ENCODE measurements at places on chromosomes 13 and 19.
A peak's percentile ranks its signal among the peaks of the same experiment; 100 is the strongest.

- DNase-seq: no peak
Measured at GRCh38 chr19:4061683-4062418, 4.8 kb downstream of the ZBTB7A start.

GRCh38 chr19:8500158-8500557 is 2.3 kb downstream of the PRAM1 start:
- no peak for DNase-seq

DNA sequence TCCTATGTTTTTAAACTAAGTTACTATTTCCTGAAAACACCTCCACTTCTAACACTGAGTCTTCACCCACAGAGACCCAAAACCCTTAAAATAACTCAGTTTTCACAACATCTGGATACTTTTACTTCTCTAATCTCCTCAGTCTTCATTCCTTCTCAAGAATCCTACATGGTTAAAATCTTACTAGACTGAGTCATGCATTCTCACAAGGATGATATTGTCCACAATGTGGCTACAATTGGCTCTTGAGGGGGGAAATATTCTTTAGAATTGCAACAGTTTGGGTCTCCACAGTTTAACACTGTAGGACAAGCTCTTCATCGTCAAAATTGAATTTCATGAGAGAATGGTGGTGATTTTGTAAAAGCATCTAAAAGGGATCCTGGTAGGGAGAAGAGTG is 397.1 kb downstream of the SLITRK5 start:
- DNase-seq: no peak

GRCh38 chr13:113417008-113417751 is 36.1 kb downstream of the ADPRHL1 start:
- DNase-seq: no peak

DNA sequence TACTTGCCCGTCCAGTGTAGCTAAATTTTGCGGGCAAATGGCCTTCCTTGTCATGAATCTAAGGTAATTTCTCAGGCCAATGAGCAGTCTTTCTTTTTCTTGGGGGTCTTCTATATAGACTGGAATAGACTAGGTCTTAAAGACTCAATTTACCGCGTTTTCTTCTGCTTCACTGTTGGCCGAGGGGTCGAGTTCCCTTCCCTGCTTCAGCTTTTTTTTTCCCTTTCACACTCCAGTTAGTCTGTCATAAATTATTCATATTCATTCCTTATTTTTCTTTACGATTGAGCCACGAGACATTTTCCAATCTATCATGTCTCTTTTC is 276 bp downstream of the ALG11 start:
- no peak for DNase-seq

GRCh38 chr13:74687442-74688182 is 553.4 kb upstream of the KLF12 start:
- DNase-seq: no peak

- DNase-seq: no peak
Measured at GRCh38 chr13:24202215-24202614, 41.7 kb downstream of the SPATA13 start.

DNA sequence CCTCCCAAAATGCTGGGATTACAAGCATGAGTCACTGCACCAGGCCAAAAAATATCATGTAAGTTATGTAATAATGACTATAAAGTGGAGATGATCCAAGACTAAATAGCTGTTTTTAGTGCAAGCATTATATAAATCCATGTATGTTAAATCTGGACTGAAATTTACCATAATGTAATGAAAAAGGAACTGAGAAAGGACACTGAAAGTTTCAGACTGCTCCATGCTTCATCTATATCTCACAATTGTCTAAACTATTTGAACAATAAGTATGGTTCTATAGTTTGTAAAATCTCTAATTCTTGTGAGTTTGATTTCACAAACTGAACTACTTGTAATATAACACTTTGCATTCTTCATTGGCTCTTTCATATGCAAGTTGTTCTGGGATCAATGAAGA is 2299.5 kb downstream of the PCDH9 start:
- no peak for DNase-seq

DNA sequence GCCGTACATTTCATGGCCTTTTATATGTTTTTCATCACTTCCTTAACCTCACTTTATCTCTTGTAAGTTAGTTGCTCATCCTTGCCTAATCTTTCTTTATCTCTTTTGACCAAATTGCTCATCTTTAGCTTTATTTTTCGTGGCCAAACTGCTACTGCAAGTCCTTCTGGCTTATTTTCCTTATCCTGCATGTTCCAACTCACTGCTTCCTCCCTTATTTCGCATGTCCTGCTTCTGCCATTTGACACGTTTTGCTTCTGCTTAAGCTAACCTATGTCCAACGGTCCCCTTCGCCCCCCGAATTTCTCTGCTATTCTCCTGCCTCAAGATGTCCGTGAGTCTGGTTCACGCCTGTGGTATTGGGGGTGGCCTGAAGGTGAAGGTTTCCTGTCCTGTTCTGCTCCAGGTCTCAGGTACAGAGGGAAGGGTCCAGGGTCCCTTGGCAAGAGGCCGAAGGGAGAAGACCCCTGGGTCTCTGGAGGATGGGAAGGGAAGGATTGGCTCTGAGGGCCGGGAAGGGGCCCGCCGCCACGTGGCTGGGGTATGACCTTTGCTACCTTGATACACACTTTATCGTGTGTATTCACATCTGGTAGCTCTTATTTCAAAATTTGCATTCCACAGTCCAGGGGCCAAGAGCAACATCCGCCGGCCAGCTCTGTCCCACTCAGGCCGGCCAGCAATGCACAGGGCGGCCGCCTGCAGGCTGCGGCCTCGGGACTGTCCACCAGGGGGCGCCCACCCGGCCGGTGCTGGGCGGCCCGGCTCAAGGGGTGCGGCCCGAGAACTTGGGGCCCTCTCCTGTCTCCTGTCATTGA is 2.9 kb upstream of the C19orf85 start:
- DNase-seq: peak; percentile 72

- DNase-seq: no peak
Measured at GRCh38 chr13:30074431-30074830, 224.0 kb upstream of the UBL3 start.

DNA sequence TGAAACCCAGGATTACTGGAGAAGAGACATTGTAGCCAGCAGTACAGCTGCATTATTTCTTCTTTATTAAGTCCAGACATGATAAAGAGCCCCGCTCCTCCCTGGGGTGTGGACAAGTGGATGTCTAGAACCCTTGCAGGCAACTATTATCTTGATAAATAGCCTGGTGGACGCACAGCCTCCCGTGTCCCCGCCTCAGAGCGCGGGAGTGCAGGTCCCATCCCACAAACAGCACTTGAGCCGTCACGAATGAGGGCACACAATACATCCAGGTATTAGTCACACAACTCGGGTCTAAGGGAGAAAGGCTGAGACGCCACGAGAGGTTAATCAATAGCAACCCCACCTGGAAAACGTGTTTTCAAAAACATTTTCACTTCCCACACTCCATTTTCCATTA is 213.2 kb upstream of the SOX1 start:
- no peak for DNase-seq

DNA sequence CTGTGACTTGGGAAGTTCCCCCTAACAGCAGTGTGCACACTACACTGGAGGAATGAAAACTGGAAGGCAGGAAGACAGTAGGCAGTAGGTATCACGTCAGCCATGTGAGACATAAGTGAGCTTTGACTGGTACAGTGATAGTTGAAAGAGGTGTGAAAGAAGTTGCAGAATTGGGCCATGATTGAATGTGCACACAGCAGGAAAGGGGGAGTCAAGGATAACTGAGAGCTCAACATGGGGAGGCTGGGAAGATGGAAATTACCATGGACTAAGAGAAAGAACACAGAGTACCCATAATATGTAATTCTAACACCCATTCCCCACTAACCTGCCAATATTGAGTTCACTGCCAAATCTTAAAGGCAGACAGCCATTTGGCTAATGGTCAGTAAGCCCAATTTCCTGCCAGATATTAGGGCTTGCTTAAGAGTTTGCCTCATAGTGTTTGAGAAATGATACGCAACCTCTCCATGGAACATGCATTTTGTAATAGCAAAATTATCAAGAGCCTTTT is 321.7 kb downstream of the DCT start:
- no peak for DNase-seq

DNA sequence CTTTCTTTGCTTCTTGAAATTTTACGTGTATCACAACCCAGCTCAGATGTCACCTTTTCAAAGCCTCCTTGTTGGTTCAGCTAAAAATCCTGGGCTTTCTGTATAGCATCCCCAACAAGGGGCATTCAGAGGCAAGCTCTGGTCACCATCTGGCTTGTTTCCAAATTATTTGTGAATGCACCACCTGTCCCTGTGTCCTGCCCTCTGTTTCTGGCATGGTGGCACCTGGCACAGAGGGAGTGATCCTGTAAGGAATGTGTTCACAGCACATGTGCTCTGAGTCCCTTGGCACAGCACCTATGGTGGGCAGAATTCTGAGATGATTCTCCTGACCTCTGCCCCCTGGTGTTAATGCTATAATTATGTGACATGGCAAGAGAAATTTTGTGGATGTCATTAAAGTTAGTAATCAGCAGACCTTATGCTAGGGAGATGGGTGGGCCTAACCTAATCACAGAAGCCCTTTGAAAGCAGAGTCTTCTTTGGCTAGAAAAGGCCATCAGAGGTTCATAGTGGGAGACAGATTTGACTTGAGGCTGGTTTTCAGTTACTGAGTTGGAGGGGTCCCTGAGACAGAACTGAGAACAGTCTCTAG is 76.3 kb downstream of the ZNF429 start:
- no peak for DNase-seq

- no peak for DNase-seq
Measured at GRCh38 chr19:15062036-15062435, 12.8 kb downstream of the CASP14 start.

- no peak for DNase-seq
Measured at GRCh38 chr13:26601669-26602068, 44.2 kb downstream of the WASF3 start.

GRCh38 chr19:35061583-35062373 is 20.3 kb downstream of the HPN start:
- DNase-seq: no peak

DNA sequence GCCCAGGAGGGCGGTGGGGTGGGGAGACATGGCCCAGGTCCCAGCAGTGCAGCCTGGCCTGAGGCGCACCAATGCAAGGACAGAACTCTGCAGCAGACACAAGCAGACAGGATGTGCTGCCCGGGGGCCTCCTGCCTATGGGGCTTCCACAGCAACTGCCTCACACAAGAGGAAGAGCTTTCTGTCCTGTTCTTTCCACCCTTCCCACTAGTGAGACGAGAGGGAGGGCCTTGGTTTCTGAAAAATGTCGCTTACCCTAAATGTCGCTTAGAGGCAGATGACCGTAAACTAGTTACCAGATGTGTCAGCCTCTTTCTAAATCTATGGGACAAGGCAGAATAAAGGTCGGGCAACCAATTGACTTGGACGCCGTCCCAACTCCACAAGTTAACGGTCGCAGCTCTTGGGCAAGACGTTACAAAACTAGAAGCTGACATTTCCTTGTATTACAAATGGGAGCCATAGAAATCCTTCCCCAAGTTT is at the start of gene LAIR1:
Gene LAIR1, minus strand, starts transcription at position 157 of the 483 bp plus-strand sequence. Its CDS starts 127 bp downstream, at position 30.
- peak; percentile 63 for DNase-seq

DNA sequence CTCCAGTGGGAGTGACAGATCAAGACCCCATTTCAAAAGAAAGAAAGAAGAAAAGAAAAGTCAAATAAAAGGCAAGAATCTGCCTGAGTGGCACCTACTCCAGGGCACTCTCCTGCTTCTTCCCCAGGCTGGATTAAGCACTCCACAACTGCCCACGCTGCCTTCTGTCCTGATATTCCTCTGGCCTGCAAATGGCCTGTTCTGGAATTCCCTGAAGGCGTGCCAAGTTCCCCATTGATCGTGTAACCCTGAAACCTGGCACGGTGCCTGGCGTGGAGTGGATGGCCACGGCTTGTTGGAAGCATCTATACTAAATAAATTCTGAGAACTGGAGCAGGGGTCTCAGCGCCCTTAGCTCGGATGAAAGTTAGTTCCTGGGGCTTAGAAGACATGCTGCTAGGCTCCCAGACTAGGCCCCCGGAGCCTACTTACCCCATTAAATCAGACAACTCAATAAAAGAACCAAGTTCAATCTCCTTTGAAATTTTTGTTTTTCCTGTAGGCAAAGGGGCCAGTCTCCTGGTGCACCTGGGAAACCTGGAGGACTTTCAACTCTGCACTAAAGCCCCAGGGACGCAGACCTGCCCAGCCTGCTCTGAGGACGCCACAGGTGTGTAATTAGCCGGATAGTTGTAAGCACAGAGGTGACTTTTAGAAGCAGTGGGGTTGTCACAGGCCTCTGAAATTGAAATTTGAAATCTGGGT is 21.9 kb downstream of the ANKRD27 start:
- no peak for DNase-seq

DNA sequence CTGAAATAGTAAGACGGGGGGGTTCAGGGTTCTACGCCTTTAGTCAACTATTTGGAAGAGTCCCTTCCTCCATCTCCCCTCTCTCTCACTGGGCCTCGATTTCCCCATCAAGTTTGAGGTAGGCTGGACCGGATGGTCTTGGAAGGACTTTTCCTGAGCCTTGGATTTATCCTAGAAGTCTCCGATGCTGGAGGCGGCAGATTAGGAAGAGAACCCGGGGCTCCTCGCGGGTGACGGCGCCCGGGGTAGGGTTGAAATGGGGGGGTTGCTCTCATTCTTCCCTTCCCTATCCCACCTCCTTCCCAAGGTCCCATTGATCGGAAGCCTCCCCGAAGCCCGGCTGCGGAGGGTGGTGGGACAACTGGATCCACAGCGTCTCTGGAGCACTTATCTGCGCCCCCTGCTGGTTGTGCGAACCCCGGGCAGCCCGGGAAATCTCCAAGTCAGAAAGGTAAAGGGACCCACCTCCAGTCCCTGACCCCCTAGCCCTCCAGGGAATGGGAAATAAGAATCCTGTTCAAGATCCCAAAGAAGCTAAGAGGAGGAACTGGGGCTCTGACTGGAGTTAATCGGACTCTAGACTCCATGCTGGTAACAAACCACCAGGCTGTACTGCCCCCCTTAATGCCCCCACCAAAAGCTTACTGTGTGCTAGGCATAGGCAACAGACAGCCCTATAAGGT is 781 bp downstream of the QPCTL start:
- DNase-seq: peak; percentile 62

GRCh38 chr13:109723046-109723445 is 63.3 kb downstream of the IRS2 start:
- DNase-seq: no peak

GRCh38 chr13:95226050-95226449 is 75.2 kb downstream of the ABCC4 start:
- DNase-seq: no peak

GRCh38 chr13:112573710-112574109 is 14.2 kb downstream of the TUBGCP3 start:
- no peak for DNase-seq

- DNase-seq: no peak
Measured at GRCh38 chr13:51444922-51445321, 7.9 kb downstream of the INTS6 start.

DNA sequence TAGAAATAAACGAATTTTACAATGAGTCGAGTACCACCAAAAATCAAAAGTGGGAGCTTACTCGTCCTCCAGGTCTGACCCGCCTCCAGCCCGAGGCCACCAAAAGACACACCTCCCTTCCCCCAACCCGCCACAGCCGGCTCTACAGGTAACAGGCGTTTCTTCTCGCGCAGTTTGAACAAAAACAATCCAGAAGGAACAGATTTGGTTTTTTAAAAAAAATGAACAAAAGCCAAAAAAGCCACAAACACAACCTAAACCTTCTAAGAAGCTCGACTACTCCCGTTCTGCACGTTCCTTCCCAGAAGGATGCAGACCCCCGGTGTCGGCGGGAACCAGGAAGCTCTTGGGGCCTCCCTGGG is 671 bp downstream of the ZDHHC20 start:
- DNase-seq: peak; percentile 57
